Testis (tissue), 5 donors: ENCODE measurements at places on chromosomes 16 and 17. TPM values are rescaled to one million over a fixed set of nuclear protein-coding genes. Genes with fewer than 3 reads are reported as not detected.

The G6PC1 gene
- 0.26 TPM for polyA plus RNA-seq

The ATAD5 gene
- polyA plus RNA-seq: 0.67 TPM

The TCF25 gene
- 225 TPM for polyA plus RNA-seq

The ZNF200 gene
- polyA plus RNA-seq: 41.9 TPM
